ENCODE measurements at places on chromosomes 2 and 18.

DNA sequence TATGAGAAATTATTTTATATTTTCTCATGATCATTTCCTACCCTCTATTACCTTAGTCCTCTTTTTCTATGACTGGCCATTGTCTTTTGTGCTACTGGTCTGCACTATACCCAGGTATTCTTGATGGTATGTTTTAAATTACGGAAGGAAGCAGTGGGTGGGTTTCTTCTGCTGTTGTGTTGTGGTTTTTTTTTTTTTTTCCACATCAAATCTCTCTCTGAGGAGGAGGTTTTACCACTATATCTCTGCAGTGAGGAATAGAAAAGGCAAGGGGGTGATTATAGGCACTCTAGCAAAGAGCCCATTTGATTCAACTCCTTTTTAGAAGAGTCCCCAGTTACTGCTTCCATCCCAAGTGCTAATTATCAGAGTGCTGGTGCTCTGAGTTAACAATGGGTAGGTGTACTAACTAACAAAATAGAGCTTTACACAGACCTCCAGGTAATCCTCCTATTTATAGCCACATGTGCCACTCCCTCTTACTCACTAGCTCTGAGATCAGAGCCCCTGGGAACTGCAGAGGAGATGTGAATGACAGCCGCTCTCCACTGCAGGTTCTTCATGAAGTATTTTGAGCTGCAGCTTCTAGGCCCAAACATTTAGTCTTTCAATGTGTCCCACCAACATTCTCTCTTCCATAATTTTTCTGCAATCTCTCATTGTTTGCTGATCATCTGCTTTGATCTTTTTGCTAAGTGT, 301.6 kb upstream of the GULP1 start:
- DNase-seq: no peak

- no peak for DNase-seq
These were observed 65.5 kb downstream of the CCBE1 start for GRCh38 chr18:59631583-59632181.

GRCh38 chr2:171878481-171878993, 15.5 kb downstream of the SLC25A12 start:
- DNase-seq: no peak

DNA sequence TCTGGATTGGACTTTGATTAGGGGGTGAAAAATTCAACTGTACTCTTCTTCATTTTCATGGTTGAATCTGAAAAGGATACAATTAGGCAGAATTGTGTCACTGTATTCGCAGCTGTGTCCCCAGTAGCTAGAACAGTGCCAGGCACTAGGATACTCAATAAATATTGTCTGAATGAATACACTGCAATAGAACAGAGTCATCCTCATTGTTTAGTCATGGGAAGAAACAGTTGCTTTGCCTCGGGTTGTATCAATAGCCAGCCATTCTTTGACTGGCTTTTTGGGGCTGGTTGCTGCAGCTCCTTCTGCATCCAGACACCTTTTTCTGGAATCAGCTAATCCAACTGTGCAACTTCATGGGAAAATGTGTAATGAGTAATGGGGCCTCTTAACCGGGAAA, 18.1 kb upstream of the DYNC1I2 start:
- DNase-seq: no peak

DNA sequence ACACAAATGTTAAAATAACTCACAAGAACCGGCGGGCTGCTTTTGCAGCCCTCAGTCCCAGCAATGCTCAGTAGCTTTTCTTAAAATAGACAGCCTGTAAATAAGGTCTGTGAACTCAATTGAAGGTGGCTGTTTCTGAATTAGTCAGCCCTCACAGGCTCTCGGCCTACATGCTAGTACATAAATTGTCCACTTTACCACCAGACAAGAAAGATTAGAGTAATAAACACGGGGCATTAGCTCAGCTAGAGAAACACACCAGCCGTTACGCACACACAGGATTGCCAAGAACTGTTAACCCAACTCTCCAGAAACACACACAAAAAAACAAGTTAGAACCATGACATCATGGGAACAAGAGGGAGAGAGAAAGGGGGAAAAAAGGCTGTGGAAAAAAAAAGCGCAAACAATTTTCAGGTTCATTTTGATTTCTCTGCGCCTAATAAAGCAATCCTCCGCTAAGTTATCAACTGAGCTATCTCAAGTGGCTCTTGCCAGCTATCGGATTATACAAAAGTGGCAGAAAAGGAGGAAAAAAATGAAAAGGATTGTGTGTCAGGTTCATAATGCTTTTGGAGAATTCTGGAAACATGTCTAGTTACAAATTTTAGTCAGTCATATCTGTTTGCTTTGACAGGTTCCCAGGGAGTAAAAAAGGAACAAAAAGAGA, 89.1 kb downstream of the ZEB2 start:
- DNase-seq: no peak

GRCh38 chr18:58394602-58395425, 234.1 kb downstream of the ALPK2 start:
- no peak for DNase-seq

DNA sequence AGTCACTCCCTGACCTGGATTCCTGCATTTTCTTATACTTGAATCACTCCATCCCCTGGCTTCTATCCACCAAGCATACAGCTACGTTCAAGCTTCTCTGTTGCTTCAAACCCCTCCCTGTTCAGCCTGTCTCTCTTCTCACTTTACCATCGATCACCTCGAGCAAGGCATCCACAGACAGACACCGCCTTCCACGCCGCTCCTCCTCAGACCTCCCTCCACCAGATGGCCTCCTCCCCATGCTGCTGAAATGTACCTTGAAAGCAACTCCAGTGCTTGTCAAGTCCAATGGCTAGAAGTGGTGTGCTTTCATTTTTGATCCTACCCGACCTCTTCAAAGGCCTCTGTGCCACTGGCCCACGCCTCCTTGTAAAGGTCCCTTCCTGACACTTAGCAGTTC, 131.3 kb upstream of the ACAA2 start:
- peak; percentile 56 for DNase-seq

DNA sequence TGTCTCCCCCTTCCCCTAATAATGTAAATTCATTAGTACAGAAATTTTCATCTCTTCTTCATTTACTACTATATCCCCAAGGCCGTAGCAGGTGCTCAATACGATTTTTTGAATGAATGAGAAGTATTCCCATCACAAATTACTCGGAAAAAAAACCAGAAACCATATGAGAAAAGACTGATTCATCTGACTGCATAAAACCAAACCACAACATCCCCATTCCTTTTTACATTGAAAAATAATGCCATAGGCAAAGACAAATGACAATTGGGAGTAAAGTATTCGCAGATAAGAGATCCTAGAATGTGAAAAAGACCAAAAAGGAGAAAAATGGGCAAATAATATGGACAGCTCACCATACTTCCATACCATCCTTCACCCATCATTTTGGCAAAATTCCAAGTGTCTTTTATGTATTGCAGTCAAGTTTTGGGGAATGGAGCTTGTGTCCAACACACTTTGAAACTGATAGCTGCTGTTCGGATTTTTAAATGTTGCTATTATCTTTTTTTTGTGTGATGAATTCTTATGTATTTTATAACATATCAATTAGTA, 1.5 kb downstream of the ZC3H8 start:
- no peak for DNase-seq

DNA sequence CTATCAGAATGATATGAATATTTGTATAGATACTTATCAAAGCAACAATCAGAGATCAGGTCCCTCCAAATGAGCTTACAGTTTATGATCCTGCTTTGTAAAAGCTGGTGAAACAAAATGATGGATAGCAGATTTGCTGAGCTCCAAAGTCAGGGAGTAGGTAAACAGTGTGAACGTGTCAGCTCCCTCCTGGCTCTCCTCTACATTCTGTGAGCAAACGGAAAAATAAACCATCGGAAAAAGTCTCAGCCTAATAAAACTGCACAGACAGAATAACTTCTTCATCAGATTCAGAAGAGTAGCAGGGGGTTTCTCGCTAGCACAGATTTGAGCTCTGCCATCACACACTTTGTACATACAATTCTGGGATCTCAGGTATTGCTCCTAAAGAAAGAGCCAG, 51.3 kb downstream of the BCL11A start:
- DNase-seq: no peak

DNA sequence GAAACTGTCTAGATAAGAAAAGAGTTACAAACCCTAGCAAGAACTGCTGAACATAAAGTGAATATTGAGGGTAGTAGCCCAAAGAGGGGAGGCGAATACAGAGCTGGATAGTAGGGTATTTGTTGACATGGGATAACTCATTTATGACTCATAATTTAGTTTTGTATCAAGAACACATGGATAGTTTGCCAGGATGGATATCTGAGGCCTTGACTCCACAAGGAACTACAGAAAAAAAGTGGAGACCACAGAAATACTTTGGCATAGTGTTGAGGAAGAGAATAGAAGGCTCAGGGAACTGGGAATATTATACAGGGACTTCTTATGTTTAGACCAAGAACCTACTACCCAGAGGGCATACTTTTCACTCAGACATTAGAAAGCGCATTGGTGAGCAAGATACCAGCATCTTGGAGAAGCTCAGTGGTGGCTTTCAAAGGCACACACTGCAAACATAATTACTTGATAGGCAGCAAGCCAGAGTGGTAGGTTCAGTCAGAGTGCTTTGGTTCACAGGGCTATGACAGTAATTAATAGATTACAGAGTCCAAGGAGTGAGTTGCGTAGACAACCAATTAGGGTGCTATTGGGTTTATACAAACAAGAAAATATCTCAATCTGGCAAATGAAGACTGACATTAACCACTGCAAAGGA, 51.9 kb upstream of the ZBTB7C start:
- DNase-seq: no peak

- DNase-seq: no peak
These were observed 151.3 kb upstream of the NCK2 start for GRCh38 chr2:105593221-105593967.

DNA sequence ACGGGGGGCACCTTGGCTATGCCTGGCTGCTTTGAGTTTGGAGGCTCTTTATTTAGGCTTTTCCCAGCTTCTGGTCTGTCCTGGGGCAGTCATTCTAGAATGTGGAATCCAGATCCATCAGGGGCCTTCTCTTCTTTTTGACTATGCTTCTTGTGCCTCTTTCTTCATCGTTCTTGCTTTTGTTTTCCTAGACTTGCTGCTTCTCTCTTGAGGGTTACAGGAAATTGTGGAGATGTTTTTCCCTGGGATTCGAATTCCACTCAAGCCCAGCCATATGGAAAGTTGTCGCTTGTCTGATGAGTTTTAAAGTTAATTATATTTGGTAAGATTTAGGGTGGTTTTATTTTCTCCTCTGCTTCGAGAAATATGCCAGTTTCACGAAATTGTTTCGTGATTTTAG, 2.4 kb downstream of the GLI2 start:
- no peak for DNase-seq

DNA sequence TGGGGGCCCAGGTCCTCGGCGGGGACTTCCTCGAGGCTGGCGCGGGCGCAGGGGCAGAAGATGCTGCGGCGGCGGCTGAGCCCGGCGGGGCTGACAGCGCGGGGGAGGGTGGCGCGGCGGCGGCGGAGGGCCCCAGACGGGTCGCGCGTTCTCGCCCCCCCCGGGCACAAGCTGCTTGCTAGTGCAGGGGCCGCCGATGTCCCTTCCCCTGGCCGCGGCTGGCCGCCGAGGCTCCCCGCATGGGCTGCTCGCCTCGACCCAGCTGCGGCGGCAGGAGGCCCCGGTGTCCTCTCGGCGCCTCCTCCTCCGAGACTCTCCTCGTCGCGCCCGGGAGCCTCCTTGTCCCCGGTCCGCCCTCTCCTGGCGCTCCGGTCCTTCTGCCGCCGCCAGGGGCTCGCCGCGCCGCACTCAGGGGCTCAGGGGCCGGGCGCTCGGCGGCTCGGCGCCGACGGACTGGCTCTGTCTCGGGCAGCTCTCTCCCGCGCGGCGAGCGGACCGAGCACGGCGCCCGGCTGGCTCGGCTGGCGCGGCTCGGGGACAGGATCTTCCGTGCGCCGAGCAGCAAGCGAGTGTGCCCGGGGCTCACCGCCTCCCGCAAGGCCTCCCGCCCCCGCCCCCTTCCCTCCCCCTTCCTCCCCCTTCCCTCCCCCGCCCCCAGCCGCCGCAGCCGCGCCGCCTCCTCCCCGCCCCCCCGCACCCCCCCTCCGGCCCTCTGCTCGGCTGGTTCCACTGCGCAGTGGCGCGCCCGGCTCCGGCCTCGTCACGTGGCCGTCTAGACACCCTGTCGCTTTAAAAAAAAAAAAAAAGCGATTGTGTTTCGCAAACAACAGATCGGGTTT, 902 bp upstream of the SMAD7 start:
- DNase-seq: peak; percentile 83

DNA sequence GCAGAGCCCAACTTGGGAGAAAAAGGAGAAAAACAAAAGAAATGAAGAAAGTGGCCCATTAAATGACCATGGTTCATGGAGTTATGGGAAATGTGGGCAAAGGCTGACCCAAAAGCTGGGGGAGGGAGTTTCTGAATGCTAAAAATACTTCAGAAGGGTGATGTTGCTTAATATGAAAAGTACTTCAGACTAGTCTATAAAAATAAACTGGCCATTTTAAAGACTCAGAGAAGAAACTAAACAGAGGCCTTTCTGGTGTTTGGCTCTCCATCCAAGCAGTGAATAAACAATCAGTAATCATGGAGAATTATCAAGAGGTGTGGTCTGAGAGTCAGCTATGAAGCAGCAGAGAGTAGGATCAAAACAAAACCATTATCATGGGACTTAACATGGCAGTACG, 160.8 kb upstream of the MAPRE2 start:
- DNase-seq: no peak

- no peak for DNase-seq
These were observed 23.8 kb downstream of the WDR75 start for GRCh38 chr2:189465076-189465475.

- no peak for DNase-seq
These were observed 287.0 kb upstream of the CCDC68 start for GRCh38 chr18:55246278-55246677.

GRCh38 chr18:78939105-78939504, 40.5 kb upstream of the SALL3 start:
- DNase-seq: peak; percentile 23

DNA sequence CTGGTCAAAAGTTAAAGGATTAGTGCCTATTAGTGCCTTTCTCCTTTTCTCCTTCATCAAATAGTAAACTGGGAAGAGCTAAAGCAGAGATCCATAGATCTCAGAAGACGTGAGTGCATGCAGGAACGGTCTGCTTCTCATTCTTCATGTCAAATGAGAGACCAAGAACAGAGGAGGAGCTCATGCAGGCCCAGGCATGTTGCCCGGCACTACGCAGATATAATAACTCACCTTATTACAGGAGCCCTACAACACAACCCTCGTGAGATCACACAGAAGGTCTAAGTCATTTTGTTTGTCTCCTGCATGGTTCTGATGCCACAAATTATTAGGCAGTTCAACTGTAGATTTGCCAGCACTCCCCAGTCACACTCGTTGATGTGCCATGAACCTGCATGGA, 71.8 kb downstream of the CMPK2 start:
- no peak for DNase-seq

GRCh38 chr2:220034426-220035130, 407.1 kb downstream of the SLC4A3 start:
- no peak for DNase-seq

- no peak for DNase-seq
These were observed 146.5 kb downstream of the CABLES1 start for GRCh38 chr18:23281626-23282436.

- no peak for DNase-seq
These were observed 128.0 kb downstream of the SPP2 start for GRCh38 chr2:234178330-234179030.
